Stimulated activated CD4-positive, alpha-beta T cell treated with anti-CD3 and anti-CD28 coated beads, Interleukin-12 subunit alpha, Interleukin-12 subunit beta, amount 100 ng/mL, for 24 hours (primary cell): ENCODE measurements at places on chromosomes 12 and 14.
A peak's percentile ranks its signal among the peaks of the same experiment; 100 is the strongest.

DNA sequence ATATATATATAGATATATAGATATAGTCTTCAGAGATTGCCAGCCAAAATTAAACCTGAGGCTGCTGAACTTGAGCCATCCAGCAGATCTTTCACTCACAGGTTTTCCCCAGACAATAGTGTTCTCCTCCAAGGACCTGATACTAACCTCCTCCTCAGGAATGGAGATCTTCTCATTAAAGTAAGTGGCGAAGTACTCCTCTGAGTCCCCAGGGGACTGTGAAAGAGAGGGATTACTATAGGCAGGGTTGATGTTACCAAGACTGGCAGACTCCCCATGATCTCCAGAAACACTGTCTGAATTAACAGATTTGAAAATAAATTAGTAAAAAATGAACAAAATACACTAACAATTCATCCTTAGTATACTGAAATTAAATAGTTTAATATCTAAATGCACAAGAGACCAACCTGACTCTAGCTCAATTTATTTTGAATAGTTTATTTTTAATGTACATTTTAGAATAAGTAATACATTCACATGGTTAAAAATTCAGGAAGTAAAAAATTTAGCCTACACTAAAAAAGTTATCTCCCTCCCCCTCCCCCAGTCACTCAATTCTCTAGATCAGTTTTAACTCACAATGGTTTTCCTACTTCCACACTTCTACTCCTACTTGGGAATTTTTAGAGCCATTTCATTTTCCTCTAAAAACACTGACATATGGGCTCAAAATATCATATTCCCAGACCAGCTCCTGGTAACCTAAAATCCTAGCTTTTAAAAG is 17.7 kb downstream of the SLC11A2 start:
- DNase-seq, result no peak

DNA sequence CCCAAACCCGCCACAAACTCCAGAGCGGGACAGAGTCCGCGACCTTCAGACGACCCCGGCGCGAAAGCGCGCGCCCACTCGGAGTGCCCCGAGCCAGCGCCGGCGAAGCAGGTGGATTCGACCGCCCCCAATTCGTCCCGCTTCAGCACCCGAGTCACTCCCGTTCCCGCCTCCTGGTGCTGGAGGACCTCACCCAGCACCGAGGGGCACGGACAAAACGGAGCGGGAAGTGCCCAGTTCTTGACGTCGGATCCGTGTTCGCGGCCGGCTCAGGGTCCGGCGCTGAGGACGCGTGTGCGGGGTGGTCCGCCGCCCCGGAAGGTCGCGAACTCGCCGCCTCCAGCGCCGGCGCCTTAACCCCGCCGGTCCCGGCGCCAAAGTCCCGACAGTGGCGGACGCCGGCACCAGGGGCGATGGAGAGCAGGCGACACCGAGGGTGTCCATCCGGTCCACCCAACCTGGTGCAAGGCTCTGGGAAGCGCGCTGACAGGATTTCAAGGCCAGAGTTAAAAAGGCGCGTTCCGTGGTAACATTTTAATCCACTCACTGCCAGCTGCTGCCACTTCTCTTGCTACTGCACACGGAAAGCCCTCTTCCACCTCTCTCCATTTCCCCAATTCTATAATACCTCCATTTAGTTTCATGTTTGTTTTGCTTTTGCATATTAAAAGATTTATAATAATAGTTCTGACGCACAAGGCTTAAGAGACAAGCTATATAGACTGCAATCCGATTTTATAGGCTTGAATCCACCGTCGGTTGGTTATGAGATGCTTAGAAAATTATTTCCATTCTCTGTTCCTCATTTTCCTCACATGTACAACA is 240.0 kb upstream of the CPNE8 start:
- peak; percentile 1 for DNase-seq

- DNase-seq, result no peak
These were observed 204.5 kb upstream of the PRKD1 start for GRCh38 chr14:30132196-30132595.

- no peak for DNase-seq
These were observed 188.6 kb downstream of the EGLN3 start for GRCh38 chr14:33762161-33762851.

DNA sequence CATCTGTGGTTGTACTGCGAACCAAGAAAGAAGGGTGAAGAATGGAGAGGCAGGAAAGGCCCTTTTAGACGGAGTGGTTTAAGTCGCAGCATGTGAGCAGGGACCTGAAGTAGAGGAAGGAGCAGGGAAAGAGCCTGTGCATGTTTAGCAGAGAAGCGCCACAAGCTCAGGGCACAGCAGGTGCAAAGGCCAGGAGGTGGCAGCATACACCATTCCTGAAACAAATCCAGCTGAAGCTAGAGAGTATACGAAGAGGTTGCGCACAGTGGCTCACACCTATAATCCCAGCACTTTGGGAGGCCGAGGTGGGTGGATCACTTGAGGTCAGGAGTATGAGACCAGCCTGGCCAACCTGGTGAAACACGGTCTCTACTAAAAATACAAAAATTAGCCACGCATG is 49.9 kb downstream of the HELB start:
- DNase-seq, result no peak

DNA sequence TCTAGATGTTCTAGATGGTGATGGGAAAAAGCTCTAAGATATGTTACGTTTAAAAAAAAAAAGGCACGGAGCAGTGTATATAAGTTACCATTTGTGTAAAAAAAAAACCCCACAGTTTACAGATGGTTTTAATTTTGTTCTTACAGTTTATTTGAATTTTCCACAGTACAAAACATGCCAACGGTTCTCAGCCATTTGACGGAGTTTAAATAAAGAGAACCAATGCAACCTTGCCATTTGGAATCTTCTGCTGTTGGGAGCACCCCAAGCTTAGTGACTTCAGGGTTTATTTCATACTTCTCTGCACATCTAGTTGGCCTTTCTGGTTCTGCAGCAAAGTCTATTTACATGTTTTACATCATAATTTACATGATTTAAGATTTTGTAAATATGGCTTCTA is 7.7 kb upstream of the HPD start:
- no peak for DNase-seq

GRCh38 chr14:74973003-74973653 is 17.7 kb upstream of the PGF start:
- DNase-seq, result no peak

DNA sequence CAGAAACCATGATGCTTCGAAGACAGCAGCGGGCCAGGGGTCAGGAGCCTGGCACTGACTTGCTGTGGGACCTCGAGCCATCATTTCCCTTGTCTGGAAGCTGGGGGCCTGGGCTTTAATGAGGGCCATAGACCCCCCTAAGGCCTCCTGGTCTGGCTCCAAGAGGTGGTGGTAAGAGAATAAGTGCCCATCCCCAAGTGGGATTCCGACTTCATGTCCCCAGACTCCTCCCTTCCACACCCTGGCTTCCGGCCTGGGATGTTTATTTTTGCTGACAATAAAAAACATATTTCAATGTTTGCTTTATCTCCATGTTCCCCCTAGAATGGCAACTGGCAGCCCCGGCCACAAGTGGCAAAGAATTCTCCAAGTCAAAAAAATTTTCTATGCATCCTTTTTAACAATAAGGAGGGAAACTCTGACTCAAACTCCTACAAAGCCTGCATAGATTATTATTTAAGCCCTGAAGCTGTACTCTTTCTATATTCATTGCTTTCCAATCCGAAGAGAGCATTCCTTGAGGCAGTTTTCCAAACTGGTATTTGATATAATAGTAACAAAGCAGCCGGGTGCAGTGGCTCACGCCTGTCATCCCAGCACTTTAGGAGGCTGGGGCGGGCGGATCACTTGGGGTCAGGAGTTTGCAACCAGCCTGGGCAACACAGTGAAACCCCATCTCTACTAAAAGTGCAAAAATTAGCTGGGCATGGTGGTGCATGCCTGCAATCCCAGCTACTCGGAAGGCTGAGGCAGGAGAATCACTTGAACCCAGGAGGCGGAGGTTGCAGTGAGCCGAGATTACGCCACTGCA is 84.0 kb downstream of the ITPK1 start:
- no peak for DNase-seq

DNA sequence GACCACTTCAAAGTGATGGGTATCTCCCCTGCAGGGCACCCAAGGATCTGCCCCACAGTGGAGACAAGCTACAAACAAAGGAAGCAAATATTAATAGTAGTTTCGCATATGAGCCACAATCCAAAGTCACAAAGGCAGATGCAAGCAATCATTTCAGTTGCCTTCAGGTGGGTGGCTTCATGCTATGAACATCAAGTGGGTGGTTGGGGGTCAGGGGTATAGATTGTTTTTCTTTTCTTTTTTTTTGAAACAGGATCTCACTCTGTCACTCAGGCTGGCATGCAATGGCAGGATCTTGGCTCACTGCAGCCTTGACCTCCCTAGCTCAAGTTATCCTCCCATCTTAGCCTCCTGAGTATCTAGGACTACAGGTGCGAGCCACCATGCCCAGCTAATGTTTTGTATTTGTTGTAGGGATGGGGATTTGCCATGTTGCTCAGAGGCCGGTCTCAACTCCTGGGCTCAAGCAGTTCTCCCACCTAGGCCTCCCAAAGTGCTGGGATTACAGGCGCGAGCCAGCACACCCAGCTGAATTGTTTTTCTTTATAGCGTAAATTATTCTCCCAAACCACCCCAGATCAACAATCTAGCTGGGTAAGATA is 13.4 kb upstream of the NT5DC3 start:
- no peak for DNase-seq

GRCh38 chr12:28209782-28210181 is 19.5 kb downstream of the CCDC91 start:
- no peak for DNase-seq

DNA sequence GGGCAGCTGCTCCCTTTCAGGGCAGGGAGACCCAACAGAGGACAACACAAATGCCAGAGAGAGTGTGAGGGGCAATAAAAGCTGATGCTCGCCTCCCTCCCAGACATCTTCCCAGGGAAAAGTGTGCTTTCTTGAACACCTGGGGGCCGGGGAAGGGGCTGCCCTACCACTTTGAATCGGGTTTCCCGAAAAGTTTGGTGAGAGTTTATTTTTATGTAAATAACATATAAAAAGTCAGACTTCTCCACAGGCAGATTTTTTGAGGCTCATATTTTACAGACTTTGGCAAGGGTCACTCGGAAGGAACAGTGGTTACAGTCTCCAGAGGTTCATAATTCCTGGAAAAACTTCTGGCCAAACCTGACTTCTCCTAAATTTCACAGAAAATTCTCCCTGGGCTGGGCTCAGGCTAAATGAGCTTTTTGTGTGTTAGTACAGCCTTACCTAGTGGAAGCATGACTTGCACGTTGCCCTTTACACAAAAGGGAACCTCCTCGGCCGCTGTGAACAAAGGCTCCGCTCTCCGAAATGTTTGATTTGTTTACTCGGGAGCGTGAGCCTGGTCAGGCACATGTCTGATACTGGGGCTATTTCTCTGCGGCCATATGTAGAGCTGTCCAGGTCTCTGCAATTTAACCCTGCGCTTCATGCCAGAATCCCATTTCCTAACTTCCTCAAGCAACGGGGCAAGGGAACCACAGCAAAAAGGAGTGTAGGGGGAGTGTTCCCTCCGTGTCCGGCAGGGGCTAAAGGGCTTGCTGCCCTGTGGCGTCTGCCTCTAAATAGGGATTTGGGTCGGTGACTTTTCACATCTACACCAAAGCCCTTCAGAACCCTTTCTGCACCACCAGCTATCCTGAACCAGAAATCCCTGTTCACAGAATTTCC is 3.4 kb downstream of the RTL1 start:
- DNase-seq, result no peak

- DNase-seq, result no peak
These were observed 29.0 kb upstream of the AMN start for GRCh38 chr14:102893452-102893851.

GRCh38 chr12:45898094-45898493 is 92.3 kb downstream of the SCAF11 start:
- no peak for DNase-seq

GRCh38 chr14:22819151-22819988 is 4.1 kb upstream of the SLC7A7 start:
- DNase-seq, result no peak

DNA sequence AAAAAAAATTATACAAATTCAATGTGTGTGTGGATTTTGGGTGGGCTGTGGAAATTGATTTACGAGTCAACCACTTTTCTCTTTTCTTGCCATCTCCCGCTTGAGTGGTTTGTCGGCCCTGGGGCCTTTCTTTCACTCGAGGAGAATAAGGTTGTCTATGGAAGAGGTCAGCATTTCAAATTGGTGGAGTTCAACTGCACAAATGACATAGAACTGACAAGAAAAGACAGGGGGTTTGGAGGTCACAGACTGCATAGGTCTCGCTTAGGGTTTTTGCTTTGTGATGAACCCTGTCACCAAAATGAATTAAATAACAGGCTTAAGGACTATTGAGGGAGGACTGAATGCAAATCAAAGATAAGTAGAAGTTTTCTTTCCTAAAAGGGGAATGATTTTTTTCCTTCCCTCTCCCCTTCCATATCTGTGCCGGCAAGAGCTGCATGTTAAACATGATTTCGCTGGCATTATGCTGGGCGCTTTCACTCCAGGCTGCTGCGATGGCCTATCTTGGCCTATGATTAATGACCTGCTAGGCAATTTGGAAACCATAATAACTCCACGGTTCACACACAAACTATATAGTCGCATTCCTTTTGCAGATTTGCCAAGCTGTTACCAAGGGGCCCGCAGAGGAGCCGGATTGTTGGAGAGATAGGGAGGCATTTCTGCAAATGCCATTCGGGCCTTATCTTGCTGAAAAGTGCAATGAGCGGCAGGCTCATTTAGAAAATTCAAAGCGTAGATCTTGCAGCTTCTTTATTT is 20.7 kb downstream of the ASCL1 start:
- DNase-seq, result no peak

- no peak for DNase-seq
These were observed 3.7 kb upstream of the TM9SF1 start for GRCh38 chr14:24198814-24199524.

DNA sequence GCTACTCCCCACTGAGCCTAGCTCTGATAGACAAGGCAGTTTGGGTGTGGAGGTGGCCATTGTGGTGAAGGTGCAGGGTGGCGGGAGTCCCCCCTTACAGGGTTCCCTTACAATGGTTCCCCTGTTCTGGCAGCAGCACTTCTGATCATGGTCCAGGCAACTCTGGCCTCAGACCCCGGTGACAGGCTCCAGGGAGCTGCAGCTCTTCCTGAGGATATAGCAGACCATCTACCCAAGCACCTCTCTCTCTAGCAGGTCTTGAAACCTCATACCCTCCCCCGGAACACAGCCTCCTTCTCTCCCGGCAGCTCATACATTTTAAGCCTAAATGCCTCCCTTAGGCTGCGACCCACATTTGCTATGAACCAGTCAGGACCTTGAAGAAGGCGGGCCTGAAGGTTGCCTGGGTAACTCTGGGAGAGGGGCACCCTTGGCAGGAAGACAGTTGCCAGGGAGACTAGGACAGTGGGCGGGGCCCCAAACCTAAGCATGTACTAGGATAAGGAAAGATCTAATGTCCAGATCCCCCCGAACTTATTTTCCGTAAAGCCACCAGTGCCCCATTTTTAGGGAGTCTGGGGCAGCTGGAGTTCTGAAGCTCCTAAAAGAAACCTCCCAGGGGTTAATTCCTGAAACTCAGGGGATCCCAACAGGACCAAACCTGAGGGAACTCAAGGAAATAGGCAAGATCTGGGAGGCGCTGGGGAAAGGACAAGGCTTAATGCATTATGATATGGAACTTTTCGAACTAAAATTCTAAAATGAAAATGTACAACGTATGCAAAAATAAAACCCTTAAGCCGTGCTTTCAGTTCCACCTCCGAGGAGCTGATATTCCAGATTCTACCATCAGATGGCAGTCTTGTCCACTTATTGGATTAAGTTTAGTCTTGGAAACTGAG is 4.5 kb upstream of the GDF11 start:
- peak; percentile 77 for DNase-seq
